Naive thymus-derived CD8-positive, alpha-beta T cell (primary cell): ENCODE measurements at places on chromosomes 3 and 15.
A peak's percentile ranks its signal among the peaks of the same experiment; 100 is the strongest.

GRCh38 chr3:110743202-110743601 is 328.4 kb upstream of the NECTIN3 start:
- DNase-seq: no peak

DNA sequence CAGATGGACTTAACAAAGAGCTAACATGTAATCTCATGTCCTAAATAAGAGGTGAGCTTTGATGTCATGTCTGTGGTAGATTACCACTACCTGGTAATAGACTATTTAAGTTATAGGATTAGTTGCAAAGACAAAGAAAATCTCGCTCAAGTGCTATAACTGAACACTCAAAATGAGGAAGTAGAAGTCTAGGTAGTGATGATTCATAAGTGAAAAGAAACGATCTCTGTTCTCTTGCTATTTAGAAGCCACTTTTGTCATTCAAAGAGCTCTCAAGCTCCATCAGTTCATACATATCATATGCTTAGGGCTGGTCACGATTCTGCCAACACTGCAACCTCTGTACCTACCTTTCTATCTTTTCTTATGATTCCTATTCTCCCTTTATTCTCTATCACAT is 110.9 kb downstream of the EDEM1 start:
- DNase-seq: no peak

DNA sequence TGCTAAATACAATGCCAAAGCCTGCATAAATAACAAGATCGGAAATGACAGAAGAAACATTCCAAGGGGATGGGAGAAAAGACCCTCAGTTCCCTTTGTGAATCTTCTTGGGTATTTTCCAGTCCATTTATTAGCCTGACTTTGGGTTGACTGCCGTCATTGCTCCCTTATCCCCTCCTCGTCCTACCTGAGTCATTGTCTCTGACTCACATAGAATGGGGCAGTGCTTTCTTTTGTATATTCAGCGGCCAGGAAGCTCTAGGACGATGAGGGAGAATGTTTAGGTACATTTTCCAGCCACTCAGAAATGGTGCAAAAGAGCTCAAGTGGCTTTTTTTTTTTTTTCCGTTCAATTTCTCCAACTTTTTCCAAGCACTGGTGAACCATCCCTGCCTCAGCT is 71.6 kb downstream of the KAT2B start:
- no peak for DNase-seq

DNA sequence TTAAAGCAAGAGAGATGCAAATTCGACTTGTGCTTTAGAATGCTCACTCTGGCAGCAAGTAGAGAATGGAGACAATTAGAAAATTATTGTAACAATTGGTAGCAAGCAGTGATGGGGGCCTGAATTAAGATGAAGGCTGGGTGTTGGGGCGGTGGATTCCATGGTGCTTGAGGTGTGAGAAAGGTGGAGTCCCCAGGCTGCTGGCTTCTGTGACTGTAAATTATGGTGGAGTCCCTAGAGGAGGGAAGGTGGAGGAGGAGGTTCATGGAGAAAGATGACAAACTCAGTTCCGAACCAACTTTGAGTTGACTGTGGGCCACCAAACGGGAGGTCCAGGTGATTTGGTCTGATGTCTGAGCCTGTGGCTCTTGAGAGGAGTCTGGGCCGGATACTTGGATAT is 10.7 kb upstream of the SMAD3 start:
- no peak for DNase-seq

DNA sequence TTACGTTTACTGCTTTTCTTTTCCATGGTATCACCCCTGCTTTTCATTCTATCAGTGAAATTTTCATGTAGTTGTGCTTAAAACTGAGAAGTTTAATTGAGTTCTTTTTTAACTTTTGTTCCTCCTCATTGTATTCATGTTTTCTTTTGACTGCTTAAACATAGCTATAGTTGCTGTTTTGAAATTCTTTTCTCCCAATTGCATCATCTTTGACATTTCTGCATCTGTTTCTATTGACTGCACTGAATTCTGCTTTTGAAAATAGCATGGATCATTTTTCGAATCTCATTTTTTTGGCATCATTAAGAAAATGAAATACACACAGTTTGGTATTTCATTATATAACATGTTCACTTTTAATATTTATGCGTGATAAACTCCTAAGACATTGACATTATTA is 694.9 kb downstream of the MECOM start:
- no peak for DNase-seq

DNA sequence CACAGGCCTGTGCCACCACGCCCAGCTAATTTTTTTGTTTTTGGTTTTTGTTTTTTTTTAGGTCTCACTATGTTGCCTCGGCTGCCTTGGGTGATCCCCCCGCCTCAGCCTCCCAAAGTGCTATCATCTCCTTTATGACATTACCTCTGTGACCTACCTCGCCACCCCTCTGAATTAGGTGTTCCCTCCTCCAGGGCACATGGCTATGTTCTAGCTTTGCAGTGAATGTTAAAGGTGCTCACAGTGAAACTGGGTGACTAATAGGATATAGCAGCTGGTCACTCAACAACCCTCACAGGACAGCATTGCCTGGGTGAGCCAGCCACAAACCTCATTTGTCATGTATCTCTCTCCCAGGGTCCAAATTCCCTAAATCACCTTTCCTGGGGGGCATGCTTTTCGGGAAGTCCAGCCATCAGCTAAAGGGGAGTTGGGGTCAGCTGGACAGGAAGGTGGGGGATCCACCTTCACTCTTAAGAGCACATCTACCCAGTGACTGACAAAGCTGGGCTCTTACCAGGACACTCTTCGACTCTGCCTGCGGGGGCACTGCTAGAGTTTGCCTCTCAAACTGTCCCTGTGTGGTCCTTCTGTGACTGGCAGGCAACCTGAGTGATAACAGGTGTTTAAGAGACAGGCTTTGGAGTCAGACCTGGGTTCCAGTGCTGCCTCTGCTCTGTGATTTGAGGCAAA is 1.6 kb upstream of the TTLL3 start:
- peak; percentile 17 for DNase-seq

GRCh38 chr3:160224811-160225175 is 429 bp upstream of the C3orf80 start:
- DNase-seq: no peak

GRCh38 chr3:121883507-121883906 is 10.7 kb upstream of the SLC15A2 start:
- no peak for DNase-seq

GRCh38 chr15:69675731-69676130 is 223.1 kb downstream of the RPLP1 start:
- no peak for DNase-seq

DNA sequence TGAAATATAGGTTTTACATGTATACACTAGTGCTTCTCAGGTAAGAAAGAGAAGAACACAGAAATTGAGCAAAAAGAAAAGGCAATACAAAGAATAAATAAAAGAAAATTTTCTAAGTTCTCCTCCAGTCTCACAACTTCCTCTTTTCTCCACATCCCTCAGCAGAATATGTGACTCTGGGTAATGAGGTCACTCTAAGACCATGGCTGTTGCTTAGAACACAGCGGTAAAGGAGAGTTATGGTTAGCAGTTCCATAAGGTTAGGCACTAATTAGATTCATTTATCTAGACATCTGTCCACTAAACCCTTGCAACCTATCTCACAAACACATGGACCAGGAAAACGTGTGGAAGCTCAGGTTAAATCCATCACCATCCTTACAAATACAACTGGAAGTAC is 47.9 kb downstream of the IGSF11 start:
- DNase-seq: no peak

GRCh38 chr15:50315814-50316630 is 39.0 kb downstream of the GABPB1 start:
- DNase-seq: no peak

DNA sequence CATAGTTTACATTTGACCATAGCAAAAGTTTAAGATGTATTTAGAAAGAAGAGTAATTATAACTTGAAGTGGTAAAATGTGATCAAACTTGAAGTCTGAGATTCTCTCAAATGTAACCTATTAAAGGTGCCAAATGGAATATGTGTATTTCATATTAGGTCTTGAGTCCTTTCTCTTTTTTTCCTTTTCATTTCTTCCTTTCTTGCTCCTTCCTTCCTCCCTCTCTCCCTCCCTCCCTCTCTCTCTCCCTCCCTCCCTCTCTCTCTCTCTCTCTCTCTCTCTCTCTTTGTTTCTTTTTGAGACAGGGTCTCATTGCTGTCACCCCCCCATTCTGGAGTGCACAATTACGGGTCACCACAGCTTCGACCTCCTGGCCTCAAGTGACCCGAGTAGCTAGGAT is 47.7 kb downstream of the MAP2K5 start:
- DNase-seq: no peak

DNA sequence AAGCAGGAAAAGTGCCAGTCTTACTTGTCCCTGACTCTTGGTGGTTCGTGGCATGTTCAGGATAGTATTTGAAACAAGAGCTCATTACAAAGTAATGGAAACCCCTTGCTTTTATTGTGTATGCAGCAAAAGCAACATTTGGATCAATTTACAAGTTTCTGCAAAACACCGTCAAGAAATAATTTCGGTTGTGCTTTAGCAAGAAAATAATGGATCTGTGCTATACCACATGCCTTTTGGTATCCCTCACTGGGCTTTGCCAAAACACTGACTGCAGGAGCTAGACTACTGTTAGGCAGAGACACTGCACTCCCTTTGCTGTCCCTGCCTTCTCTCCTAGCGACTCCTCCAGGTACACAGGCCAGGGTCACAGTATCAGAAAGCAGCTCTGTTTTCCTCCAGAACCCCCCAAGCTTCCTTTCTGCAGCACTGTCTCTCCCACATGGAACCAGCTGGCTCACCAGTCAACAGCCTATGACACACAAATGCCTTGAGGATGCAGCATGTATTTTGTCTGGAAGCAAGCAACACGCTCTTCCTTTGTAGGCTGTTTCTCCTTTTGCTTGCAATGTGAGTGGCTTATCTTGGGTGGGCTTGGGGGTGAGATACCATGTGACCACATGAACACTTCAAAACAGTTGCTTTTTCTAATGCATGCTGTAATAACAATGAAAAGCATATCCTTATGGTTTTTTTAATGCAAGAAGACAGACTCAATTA is 111.4 kb downstream of the PGPEP1L start:
- DNase-seq: no peak

- DNase-seq: no peak
These were observed 10.5 kb upstream of the EPHA6 start for GRCh38 chr3:96803870-96804269.

DNA sequence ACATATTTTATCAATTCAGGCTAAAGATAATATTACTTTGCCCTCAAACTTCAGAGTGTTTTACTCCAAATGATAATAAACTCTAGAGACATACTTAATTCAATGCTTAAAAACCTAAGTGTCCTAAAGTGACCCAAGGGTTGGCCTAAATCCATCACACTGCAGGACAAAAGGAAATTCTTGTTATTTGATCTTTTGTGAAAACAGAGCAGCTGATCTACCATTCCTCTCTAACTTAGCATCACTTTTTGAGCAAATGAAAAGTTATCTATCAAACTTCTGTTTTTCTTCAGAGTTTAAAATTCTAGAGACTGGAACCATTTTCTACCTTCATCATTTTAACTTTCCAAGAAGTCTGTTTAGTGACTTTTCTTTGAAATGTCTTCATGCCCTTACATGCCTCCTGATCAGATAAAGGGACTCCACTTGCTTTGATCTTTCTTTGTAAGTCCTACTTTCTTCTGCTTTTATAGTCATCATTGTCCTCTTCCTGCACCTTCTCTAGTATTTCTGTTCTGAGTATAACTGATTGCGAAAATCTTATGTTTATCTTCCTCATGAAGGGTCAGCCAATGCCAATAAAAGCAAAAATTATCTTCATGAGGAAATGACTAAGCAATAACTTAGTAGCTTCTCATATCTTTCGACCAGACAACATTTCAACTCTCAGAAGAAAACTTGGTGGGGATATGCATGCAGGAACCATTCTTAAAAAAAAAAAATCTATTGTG is 378.7 kb upstream of the TGFBR2 start:
- DNase-seq: no peak
